ENCODE measurements at places on chromosomes 5 and 9. TPM values are rescaled to one million over a fixed set of nuclear protein-coding genes. Genes with fewer than 3 reads are reported as not detected.

GRCh38 chr5:91469517-91470165 lies 86.5 kb upstream of the ARRDC3 start:
- no peak for DNase-seq

GRCh38 chr5:154583671-154584177 lies 105.7 kb upstream of the HAND1 start:
- DNase-seq: no peak

- no peak for DNase-seq
These were observed 366 bp downstream of the EPB41L4A start for GRCh38 chr5:112418659-112419163.

GRCh38 chr9:105295201-105295550 lies 50.7 kb downstream of the SLC44A1 start:
- no peak for DNase-seq

GRCh38 chr9:75907329-75907728 lies 16.9 kb downstream of the PCSK5 start:
- DNase-seq: peak; percentile 85

- peak; percentile 31 for DNase-seq
These were observed 223.0 kb upstream of the NUDT12 start for GRCh38 chr5:103785569-103785968.

DNA sequence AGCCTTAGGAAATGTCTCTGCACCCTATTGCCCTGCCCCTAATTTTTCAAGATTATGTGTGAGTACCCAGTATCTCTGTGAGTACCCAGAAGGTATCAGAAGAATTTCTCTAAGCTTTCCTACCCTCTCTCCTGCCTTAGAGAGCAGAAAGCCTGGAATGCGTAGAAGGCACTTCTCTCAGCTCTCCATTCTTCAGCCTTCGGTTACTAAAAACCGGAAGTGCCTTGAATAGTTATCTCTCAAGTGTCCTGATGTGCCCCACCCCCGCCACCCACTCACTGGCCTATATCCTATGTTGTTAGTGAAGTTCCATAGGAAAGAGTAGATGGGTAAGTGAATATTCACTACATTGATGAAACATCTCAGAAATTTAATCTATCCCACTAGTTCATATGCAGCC lies 210.7 kb upstream of the CDH10 start:
- no peak for DNase-seq

GRCh38 chr5:9438596-9439354 lies 107.1 kb downstream of the SEMA5A start:
- no peak for DNase-seq

DNA sequence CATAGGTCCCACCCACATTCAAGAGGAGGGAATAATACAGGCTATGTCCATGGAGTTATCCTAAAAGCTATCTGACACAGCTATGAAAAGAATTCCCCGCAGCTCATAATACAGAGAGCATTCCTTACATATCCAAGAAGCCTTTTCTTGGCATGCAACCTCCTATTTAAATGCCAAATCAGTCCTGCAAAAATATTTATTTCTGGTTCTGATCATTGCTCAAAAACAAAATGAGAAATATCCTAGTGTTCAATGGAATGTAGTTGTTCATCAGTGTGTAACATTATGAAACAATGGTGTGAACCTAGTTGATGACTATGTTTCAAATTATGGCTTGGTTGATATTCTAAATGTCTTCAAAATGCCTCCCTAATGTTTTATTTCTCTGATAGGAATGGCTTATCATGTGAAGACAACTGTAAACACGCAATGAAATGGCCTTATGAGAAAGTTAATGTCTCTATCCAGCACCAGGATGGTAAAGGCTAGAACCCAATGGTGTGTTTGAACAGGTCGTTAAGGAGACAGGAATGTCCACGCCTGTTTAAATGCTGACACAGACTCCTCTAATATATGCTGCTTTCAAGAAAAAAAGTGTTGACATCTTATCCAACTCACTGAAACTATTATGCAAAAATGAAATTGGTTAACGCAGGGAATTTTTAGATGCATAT lies 126.7 kb upstream of the CDH6 start:
- DNase-seq: peak; percentile 95

The ZDHHC11 gene
- total RNA-seq: 0.36 TPM

The KIF20A gene
- total RNA-seq: 1.3 TPM

The GMCL2 gene
- total RNA-seq: not detected

The NFX1 gene
- total RNA-seq: 27.5 TPM

The ANKRD34B gene
- not detected for total RNA-seq

The ENC1 gene
- 21.0 TPM for total RNA-seq

The SPATA24 gene
- total RNA-seq: 2.0 TPM

The GZMA gene
- total RNA-seq: not detected

The ARHGEF39 gene
- 3.9 TPM for total RNA-seq

The LCN9 gene
- not detected for total RNA-seq
